Activated effector memory CD4-positive, alpha-beta T cell treated with Interleukin-2 at 50 U/mL for 16 hours (primary cell): ENCODE measurements at places on chromosomes 2 and 18.

DNA sequence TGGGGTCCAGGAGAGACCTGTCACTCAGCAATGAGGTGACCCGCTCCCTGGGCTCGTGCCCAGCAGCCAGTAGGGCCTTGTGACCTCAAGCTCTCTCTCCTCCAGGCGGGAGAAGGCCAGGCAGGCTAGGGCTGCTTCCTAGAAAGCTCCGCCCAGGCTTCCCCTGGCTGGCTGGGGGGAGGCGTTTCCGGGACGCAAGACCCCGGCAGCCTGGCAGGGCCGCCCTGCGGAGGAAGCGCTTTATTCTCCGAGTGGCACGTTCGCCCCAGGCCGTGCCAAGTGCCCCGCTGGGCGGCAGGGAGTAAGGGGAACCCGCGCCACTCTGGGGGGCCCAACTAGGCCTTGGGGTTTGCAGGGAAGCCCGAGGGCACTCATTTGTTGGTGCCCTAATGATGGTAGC, 21.2 kb upstream of the EPAS1 start:
- no peak for DNase-seq

DNA sequence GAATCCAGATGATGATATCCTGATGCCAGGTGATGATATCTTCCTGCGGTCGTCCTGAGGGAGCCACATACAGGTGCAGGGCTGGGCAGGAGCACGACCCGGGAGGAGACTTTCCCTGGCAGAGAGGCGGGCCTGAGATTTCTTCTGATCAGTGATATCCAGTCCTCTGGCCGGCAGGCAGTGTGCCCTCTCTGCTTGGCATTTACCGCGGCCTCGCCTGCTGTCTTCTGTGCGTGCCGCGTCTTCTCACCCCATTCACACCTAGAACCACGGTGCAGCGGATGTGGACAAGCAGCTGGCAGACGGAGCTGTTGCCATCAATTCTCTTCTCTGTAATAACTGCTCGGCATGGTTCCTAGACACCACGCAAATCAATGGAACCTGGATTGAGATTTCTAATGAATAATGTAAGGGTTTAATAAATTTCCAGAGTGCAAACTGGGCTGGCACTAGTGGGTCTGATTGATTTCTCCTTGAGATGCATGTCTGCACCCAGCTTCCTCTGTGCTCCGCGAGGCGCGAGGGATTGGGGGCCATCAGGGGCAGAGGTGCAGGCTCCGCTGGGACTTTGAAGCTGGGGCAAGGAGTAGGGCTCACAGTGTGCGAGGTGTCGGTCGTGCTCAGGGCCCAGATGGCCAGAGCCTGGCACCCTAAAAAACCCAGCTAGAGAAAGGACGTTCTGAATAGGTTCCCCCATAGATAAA, 208.9 kb upstream of the HDAC4 start:
- no peak for DNase-seq

- DNase-seq = no peak
Observed at GRCh38 chr2:203859030-203859789, 8.4 kb upstream of the CTLA4 start.

DNA sequence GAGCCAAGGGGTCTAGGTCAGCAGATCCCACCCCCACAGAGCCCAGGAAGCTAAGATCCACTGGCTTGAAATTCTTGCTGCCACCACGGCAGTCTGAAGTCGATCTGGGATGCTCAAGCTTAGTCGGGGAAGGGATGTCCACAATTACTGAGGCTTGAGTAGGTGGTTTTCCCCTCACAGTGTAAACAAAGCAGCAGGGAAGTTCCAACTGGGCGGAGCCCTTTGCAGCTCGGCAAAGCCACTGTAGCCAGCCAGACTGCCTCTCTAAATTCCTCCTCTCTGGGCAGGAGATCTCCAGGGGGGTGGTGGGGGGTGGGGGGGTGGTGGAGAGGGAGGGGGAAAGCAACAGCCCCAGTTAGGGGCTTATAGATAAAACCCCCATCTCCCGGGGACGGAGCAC, 419.5 kb downstream of the NUP35 start:
- no peak for DNase-seq

GRCh38 chr2:237092506-237092905, 6.8 kb downstream of the COPS8 start:
- DNase-seq = no peak

- DNase-seq = no peak
Observed at GRCh38 chr2:236607471-236608187, 38.0 kb downstream of the ACKR3 start.

GRCh38 chr2:147327613-147328012, 517.2 kb upstream of the ACVR2A start:
- DNase-seq = no peak

DNA sequence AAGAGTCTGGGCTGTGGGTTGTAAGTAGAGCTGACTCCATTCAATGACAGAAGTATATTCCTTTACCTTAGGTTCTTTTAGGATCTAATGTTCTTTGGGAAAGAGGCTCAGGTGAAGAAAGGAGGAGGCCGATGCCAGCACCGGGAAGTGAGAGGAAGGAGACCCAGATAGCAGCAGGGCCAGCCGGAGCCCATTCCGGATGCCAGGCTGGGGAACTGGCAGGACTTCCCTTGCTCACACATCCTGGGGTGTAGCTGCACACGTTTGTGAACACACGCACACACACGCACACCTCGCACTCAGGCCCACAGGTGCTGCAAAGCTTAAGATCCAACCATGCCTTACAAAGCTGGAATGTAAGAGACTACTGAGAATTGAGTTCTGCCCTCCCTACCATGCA, 95.8 kb upstream of the SMAD2 start:
- no peak for DNase-seq

- DNase-seq = no peak
Observed at GRCh38 chr2:183542606-183543005, 418.4 kb downstream of the NUP35 start.

DNA sequence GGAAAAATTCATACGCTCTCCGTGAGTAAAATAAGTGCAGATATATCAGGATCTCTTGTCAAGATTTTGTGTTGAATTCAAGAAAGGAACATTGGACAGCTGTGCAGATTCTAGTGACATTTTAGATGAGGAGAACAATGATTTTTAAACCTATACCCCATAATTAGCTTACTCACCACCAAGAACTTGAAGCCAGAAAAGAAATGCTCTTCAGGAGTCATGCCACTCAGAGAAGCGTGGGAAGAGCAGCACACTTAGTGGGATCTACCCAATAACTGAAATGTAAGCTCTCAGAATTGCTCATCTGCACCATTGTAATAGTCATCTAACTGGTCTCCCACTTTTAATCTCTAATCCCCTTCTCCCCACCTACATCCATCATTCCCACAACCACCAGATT, 9.2 kb upstream of the ERMN start:
- DNase-seq = no peak

GRCh38 chr2:48272199-48272598, 257.8 kb upstream of the STON1 start:
- DNase-seq = no peak

DNA sequence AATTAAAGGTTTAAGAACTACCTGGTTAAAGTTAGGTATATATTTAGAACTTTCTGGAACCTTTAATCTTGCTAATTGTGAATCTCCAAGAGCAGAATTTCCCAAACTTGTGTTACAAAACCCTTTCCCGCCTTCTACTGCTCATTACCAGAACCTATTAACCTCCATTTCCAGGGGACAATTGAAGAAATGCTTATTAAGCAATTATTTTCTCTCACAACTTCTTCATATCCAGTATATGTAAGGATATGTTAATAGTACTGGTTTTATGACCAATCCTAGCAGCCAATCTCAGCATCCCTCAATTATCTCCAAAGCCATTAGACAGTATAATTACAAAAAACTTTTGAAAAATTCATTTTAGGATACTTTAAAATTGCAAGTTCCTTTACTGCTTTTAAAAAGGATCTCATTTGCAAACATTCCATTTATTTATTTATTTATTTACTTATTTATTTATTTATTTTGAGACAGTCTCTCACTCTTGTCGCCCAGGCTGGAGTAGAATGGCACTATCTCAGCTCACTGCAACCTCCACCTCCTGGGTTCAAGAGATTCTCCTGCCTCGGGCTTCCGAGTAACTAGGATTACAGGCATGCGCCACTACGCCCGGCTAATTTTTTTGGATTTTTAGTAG, 3.7 kb downstream of the GFPT1 start:
- no peak for DNase-seq

GRCh38 chr2:172095146-172095904, 7.4 kb downstream of the DLX2 start:
- peak; percentile 60 for DNase-seq

- no peak for DNase-seq
Observed at GRCh38 chr18:25457126-25457525, 105.2 kb upstream of the ZNF521 start.

- no peak for DNase-seq
Observed at GRCh38 chr2:240775905-240776304, 44.1 kb downstream of the KIF1A start.

- DNase-seq = no peak
Observed at GRCh38 chr18:56139372-56139771, 499.0 kb downstream of the TXNL1 start.

DNA sequence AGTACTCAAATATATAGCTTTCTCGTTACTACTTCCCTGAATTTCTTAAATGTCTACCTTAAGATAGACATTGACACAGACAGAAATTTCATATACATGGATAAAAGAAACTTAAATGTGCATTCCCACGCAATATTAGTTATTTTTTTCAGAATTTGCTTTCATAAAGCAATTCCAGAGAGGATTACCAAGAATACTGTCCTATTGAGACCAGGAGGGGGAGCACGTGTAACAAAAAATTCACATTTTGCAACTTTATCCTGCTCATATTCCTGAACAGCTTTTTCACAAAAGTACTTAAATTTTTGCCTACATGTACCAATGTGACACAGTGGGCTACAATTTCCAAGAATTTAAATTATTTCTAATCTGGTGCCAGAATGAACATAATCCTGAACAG, 30.7 kb upstream of the ERCC3 start:
- DNase-seq = no peak

DNA sequence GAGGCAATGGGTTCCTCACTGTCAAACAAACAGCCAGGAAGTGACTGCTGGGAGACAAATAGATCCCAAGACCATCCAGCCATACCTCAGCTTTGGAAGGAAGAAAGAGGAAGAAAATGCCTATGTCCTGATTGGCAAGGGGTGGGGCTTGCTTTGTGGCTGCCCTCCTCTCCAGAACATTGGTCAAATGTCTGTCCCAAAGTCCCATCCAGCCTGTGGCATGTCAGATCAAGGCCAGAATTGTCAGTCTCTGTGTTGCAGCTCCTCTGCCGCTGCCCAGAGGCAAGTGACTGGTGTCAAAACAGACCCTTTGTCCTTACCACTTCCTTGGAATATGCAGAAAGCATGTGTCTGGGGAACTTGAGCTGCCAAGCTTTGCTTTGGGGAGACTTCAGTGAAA, 63.0 kb upstream of the SMAD2 start:
- DNase-seq = no peak

GRCh38 chr18:58447402-58448095, 181.3 kb downstream of the ALPK2 start:
- DNase-seq = no peak
